Islet precursor cell (in vitro differentiated cells): ENCODE measurements at places on chromosomes 1 and 21.

- peak; percentile 64 for DNase-seq
These were observed at the start of gene PRDM2 for GRCh38 chr1:13699936-13700520. PRDM2 (plus strand) TSS chr1:13700188; CDS start chr1:13715606, 15,418 bp downstream.

DNA sequence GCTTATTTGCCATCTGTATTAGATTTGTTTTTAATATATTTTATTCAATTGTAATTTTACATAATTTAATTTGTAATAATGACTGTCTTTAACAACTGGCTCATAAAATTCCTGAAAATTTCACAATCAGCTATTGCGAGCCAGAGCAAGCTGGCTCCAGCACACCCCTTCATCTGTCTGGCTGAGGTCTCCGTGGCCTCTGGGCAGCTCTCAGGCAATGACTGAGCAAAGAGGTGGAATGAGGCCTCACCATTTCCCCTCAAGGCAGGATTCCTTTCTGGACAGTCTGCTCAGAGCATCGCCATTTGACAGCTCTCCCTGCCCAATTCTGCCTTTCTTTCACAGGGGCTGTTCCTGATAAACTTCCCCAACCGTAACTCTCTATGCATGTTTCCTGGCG lies 5.8 kb upstream of the KANK4 start:
- peak; percentile 97 for DNase-seq

DNA sequence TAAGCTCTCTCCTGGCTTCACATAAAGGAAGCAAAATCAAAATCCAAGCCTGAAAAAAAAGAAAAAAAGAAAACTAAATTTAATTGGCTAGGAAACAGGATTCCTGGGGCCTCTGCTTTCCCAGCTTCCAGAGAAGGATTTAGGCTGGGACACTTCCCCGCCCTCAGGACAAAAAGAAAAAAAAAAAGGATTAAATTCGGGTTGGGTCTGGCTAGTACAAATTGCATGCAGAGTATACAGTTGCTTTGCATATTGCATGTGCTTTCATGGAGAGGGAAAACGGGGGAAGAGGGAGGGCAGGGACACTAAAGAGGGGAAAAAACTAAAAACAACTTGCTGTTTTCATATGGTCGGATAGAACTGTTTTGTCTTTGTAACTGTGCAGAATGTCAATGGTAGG lies 42.7 kb downstream of the OLIG1 start:
- DNase-seq, result no peak

GRCh38 chr1:9593492-9594465 lies 5.1 kb downstream of the TMEM201 start:
- peak; percentile 92 for DNase-seq

DNA sequence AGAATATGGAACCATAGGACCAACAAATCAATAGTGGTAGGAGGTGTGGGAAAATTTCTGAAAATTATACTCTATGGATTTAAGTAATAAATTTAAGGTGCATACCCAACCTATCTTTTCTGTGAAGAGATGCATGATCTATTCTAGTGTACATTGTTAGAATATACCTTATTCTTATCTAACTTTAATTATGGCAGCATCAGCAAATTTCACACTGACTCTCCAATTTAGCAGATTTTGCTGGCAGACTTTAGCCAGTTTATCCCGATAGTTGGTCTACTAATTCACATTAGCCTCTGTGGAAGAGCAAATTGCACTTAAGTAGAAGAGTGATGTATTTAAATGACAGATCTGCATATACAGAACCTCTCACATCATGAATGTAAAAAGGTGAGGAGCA lies 400.0 kb downstream of the PLA2G4A start:
- DNase-seq, result no peak

DNA sequence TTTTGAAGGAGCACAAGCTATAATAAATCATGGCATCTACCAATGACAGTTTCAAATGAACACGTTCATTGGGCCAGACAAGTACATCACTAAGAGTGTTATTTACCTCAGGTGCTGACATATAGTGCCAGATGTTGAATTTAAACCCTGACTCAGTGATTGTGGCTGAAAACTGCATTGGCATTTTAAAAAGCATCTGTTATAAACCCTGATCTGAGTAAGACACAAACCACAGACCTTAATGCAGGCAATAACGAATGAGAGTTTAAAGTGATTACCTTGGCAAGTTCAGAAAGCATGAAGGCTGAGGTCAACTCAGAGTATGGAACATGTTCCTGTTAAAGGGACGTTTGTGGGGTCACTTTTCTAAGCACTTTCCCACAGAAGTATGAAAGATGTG lies 865.1 kb upstream of the TMPRSS15 start:
- DNase-seq, result no peak

DNA sequence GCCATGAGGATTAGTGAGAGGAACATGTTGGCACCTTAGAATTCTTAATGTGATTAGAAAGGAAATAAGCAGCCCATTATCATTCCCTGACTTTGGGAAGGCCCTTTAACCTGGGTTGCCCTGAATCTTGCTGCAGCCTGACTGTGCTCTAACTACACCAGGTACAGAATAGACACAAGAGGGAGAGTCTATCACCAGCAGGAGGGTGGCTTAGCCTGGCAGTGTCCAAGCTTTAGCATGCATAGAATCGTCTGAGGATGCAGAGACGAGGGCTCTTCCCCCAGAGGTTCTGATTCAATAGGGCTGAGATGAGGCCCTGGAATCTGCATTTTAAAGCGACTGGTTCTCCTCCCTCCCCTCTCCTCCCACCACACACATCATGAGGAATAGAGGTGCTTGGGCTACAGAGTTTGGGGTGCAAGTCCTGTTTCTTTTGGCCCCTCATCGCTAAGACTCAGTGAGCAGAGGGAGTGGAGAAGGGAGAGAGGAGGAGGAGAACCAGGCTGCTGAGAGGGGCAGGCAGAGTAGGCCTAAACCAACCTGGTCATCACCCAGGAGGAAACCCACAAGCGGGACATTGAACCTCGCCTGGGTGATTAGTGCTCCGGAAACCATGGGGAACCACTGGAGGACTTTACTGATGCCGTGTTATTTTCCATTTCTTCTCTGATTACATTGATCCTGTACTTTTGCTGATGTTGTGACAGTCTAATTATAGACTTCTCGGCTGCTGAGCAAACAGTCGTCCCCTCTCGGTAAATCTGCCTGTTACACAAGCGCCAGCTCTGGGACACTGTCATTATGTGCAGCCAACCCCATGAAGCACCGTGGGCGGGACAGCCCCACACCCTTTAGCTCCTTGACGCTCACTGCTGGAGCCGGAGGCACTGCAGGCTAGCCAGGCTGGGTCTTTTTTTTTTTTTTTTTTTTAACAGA lies 6.3 kb upstream of the TENT5C start:
- DNase-seq, result peak; percentile 35

GRCh38 chr1:222247811-222248310 lies 300.0 kb downstream of the HHIPL2 start:
- no peak for DNase-seq

DNA sequence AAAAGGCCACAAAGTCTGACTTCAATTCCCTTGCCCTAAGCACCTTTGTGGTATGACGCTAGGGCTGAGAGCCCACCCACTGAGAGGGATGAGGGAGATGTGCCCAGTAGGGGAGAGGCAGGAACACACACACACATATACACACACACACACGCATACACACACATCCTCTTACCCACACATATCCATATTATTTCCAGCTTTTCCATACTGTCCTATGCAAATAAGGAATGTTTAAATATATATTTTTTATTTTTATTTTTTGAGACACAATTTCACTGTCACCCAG lies 3.0 kb downstream of the RAB25 start:
- no peak for DNase-seq

- peak; percentile 99 for DNase-seq
These were observed 104.4 kb downstream of the PTPN14 start for GRCh38 chr1:214446772-214447556.

GRCh38 chr21:32392299-32392879 lies 423 bp downstream of the URB1 start:
- no peak for DNase-seq

- DNase-seq, result no peak
These were observed 17.0 kb downstream of the KDM5B start for GRCh38 chr1:202791077-202791747.

DNA sequence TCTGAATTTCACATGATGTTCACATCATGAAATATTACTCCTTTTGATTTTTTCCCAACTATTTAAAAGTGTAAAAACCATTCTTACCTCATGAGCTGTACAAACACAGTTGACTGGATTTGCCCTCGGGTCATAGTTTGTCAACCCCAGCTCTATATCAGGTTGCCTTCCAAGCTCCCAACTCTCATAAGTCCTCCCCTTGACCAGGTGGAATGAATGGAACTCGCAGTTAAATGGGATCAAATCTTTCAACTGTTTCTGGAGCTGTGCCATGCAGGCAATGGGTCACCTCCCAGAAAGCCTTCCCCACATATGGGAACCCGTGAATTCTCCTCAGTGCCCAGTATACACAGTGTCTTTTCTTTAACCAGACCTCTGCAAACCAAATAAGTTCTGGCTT lies 169.8 kb upstream of the FOXD3 start:
- DNase-seq, result no peak

DNA sequence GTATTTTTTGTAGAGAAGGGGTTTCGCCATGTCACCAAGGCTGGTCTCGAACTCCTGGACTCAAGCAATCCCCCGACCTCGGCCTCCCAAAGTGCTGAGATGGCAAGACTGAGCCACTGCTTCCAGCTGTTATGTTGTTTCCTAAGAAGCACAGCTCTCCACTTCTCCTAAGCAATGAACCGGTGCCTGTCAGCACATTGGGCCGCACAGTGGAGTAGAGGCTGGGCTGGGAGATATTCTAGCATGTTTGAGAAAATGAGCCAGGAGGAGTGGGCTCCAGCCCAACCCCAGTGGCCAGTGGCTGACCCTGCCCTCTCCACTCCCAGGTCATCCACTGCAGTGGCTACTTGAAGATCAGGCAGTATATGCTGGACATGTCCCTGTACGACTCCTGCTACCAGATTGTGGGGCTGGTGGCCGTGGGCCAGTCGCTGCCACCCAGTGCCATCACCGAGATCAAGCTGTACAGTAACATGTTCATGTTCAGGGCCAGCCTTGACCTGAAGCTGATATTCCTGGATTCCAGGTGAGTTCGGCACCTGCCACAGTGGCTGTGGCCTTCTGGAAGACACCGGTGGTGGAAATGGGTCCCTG lies 27.0 kb downstream of the SIM2 start:
- DNase-seq, result no peak

DNA sequence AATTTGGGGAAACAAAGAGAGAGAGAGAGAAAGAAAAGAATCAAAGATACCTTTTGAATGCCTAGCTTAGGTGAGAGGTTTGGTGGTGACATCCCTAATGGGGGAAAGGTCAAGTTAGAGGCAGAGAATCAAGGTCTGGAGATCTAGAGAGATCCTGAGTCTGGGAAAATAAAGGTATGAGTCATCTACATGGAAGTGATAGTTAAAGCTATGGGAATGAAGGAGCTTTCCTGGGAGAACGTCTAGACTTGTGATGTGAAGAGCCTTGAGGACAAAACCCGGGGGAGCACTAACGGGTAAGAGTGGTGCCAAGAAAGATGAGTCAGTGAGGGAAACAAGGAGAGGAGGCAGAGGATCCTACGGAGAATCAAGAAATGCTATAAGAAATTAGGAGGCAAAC lies 110.8 kb upstream of the RUNX1 start:
- peak; percentile 77 for DNase-seq

GRCh38 chr1:63807046-63807445 lies 33.2 kb downstream of the ROR1 start:
- no peak for DNase-seq

DNA sequence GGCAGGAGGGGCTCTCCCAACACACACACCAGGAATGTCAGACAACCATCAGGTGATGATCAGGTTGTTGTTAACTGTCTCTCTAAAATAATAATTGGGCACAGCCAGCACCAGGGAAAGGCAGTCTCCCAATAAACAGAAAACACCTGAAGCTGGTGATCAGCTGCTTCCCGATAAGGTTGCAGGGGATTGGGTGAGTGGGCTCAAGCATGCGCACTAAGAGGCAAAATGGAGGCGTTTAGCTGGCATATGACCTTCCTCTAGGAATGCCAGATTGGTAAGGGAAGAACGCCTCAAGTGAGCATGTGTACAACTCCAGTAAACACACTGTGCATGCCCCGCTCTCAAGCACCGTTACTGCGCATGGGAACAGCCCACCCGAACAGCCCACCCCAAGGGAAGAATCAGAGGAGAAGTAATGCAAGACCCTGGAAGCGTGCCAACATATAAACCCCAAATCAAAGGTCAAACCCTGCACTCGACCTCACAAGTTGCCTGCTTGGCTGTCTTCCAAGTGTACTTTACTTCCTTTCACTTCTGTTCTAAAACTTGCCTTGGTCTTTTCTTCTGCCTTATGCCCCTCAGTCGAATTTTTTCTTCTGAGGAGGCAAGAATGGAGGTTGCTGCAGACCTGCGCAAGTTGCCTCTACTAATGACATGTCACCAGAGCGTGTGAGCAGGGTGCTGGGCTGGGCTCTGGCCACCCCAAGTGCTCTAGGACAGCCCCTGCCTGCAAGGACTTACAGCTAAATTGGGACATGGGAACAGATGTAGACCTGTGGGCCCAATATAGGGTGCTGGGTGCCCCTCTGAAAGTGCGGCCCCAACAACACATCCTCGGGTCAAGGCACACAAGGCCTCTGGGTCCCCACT lies 200.8 kb downstream of the RHOU start:
- no peak for DNase-seq

DNA sequence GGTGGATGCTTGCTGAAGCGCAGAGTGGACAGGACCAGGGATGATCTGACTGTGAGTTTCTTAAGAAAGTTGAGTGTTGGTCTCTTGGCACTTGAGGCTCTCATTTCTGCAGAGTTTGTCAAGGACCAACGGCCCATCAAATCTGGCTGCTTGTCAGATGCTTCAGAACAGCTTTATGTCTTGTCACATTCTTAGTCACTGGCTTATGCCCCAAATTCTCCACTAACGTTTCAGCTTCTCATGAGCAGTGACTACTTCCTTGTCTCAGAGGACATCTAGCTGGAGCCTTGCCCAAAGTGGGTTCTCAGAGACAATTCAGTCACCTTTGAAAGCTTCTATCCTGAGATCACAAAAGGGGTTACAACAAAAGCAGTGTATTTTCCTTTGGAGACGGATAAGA lies 92.3 kb downstream of the ST6GALNAC5 start:
- DNase-seq, result no peak

DNA sequence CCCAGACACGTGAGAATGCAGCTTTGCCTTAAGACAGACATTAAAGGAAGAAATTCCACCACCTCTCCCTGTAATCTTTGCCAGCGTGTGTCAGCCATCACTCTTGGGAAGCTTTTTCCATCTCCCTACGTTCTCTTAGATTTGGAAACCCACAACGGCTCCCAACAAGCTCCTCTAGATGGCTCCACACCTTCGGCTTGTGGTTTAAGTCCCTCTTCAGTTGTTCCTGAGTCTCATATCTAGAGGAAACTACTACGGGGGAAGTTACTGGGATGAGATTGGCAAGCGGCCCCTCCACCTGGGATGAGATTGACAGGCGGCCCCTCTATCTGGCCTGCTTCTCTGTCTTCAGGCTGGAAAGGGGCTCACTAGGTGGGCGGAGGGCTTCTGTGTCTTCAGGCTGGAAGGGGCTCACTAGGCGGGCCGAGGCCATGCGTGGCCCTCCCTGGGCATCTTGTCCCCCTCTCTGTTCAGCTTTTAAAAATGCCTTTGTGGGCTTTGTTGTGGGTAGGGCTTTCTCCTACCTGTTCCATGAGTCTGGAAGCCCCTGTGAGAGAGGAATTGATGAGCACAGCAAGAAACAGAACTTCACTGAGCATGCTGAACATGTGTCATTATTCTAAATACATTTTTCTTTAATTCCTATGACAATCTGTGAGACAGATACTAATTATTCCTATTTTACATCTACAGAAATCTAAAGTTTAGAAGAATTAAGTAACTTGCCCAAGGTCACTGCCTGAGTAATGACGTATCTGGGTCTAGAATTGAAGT lies 670.5 kb downstream of the KIF26B start:
- DNase-seq, result peak; percentile 57
